ENCODE measurements at places on chromosomes 6 and 20.

DNA sequence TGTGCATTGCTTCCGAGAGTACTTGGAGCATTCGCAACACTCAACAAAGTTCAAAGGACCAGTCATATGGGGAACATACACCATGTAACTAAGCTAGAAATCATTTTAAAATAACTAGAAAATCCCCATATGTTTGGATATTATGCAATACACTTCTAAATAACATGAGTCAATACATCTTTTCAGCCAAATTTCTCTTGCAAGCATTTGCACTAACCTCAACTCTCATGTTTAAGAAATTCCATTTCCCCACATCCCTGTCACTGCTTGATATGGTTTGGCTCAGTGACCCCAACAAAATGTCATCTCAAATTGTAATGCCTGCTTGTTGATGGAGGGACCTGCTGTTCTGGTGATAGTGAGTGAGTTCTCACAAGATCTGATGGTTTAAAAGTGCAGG lies 85.7 kb upstream of the CST7 start:
- DNase-seq = no peak

GRCh38 chr20:43438578-43439316 lies 18.9 kb upstream of the SRSF6 start:
- DNase-seq = no peak

- no peak for DNase-seq
Observed at GRCh38 chr6:32114796-32115195, 5.7 kb upstream of the TNXB start.

GRCh38 chr6:25793970-25794369 lies 37.9 kb downstream of the SLC17A1 start:
- DNase-seq = no peak
